ENCODE measurements at places on chromosomes 7 and 10.

DNA sequence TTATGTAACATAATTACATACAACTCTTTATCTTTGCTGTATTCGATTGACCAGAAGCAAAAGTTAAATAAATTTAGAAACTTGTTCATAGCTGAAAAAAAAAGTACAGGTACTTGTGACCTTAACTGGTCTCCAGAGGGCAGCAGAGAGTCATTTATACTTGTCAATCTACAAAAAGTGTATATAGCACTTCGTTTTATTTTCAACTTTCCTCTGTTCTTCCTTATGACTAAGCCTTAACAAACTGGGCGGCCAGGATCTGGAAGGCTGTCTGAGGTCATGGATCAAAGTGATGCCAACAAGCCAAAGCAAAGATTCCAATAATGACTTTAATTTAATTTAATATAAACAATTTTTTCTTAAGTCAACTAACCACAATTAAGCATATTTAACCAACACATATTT lies 29.8 kb downstream of the C10orf67 start:
- peak; percentile 62 for DNase-seq

DNA sequence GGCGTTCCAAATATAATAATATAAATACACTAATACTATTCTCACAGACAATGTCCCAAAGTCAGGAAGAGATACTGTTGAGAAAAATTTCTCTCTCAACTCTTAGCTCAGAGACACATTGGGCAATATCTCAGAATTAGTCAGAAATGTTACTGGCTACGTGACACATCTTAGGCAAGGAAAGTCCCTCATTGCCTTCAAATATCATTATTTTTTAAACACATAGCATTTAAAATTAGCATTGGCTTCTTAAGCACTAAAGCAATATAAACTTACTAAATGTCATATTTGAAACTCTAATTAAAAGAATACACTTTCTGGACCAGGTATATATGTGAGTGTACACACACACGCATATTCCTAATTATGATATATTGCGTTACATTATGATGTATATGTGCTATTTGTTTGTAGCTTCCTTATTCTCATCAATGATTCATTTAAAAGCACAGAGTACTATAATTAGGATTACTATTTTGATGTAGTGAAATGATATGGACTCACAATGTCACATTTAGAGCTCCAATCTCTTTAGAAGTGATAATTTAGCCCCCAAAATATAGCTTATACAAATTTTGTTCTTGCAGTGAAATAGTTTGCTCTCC lies 255.8 kb downstream of the TWIST1 start:
- DNase-seq, result no peak

GRCh38 chr7:27316311-27316710 lies 73.7 kb downstream of the EVX1 start:
- no peak for DNase-seq

GRCh38 chr10:6178581-6178980 lies 24.2 kb upstream of the PFKFB3 start:
- DNase-seq, result no peak

GRCh38 chr10:79941146-79941545 lies 7.8 kb downstream of the SFTPD start:
- no peak for DNase-seq

DNA sequence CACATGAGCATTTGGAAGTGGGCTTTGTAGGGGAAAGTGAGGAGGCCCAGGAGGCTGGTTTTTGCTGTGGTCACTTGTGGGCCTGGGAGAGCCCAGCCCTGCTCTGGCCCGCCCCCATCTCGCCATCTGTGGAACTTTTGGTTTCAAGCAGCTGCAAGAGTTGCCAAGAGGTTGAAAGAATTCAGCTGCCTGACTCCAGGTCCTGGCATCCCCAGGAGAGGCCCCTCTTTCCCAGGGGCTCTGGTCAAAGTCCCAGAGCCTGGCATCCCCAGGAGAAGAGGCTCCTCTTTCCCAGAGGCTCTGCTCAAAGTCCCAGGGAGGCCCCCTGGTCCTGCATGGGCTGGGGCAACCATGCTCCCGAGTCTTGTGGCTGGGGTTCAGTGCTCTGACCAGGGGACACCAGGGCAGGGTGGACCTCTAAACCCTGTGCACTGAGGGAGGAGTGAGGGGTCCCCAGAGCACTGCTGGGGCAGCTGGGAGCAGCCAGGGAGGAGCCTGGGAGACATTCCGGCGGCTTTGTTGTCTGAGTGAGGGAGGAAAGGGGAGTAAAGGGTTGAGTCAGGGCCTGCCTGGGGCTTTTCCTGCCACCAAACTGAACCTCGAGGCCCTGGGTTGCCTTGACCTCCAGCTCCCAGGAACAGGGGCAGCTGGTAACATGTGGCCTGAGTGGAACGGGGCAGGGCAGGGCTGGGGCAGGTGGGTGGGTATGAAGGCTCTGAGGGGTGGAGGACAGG lies 27.7 kb upstream of the CSGALNACT2 start:
- peak; percentile 45 for DNase-seq

GRCh38 chr7:18212758-18213157 lies 185.1 kb upstream of the PRPS1L1 start:
- no peak for DNase-seq

- DNase-seq, result no peak
These were observed 13.8 kb downstream of the DAGLB start for GRCh38 chr7:6433784-6434615.

- DNase-seq, result peak; percentile 87
These were observed 37.4 kb upstream of the KDM7A start for GRCh38 chr7:140214075-140214684.

DNA sequence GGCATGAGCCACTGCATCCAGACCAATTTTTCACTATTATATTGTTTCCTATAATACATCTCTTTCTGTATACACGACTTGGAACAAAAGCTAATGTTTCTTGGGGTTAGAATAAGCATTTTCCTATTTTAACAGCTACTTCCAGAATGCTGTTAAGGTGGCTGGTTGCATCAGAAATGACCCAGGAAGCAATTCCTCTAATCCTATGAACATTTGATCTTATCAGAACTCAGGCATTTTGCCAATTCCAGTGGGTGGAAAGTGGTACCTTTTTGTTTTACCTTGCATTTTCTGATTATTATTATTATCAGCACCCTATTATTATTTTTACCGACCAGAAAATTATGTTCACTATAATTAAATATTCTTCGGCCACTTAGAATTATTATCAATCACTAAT lies 73.3 kb downstream of the NDUFB2 start:
- DNase-seq, result no peak

- DNase-seq, result no peak
These were observed 10.5 kb downstream of the DDC start for GRCh38 chr7:50554431-50555322.

- DNase-seq, result no peak
These were observed 74.8 kb downstream of the ZRANB1 start for GRCh38 chr10:125016611-125017202.

GRCh38 chr10:70954381-70955176 lies 66.2 kb upstream of the PCBD1 start:
- DNase-seq, result no peak

- DNase-seq, result no peak
These were observed 207.2 kb downstream of the PARD3 start for GRCh38 chr10:34607894-34608293.

- DNase-seq, result no peak
These were observed 22.0 kb upstream of the HGF start for GRCh38 chr7:81791568-81792518.

GRCh38 chr7:8455426-8455825 lies 22.0 kb downstream of the NXPH1 start:
- DNase-seq, result no peak

DNA sequence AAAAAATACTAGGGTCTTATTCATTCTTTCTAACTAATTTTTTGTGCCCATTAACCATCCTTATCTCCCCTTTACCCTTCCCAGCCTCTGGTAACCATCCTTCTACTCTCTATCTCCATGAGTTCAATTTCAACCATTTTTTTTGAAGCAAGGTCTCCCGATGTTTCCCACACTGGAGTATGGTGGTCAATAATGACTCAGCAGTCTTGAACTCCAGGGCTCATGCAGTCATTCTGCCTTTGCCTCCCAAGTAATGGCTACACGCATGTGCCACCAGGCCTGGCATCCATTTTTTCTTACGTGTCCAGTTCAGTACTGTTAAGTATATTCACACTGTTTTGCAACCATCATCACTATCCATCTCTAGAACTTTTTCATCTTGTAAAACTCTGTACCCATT lies 60.4 kb downstream of the CYTH3 start:
- DNase-seq, result no peak

- no peak for DNase-seq
These were observed 302.2 kb upstream of the ZMIZ1 start for GRCh38 chr10:78766603-78767002.

DNA sequence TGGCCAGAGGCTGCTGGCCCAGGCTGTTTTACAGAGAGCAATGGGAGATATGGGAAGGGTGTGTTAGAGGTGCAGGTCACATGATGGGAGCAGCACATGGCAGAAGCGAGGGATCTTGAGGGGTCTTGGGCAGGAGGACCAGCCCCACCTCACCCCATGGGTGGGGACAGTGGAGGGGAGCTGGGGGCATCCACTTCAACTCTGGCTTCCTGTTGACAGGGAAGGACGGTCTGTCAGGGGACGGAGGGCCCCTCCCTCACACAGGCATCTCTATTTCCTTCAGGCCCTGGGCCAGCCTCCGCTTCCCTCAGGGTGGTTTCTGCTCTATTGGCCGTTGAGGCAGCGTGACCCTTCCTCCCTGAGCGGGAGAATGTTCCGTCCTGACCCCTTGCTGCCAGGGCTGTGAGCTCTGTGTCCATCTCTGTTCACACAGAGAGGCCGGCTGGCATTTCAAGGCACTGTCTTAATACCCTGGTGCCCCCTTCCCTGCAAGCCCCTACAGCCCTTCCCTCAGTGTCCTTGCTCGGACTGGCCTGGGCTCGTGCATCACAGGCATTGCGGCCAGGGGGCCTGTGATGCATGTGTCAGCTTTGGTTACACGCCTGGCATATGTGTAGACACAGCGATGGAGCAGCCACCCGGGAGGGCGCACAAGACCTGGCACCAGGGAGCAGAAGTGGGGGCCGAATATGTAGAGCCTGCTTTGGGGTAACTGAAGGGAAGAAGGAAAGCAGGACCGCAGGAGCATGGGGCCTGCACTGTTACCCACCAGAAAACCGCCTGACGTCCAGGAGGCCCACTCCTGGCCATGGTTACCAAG lies 31.8 kb downstream of the RAMP3 start:
- no peak for DNase-seq

- DNase-seq, result no peak
These were observed 55.3 kb upstream of the BMPER start for GRCh38 chr7:33849971-33850559.

DNA sequence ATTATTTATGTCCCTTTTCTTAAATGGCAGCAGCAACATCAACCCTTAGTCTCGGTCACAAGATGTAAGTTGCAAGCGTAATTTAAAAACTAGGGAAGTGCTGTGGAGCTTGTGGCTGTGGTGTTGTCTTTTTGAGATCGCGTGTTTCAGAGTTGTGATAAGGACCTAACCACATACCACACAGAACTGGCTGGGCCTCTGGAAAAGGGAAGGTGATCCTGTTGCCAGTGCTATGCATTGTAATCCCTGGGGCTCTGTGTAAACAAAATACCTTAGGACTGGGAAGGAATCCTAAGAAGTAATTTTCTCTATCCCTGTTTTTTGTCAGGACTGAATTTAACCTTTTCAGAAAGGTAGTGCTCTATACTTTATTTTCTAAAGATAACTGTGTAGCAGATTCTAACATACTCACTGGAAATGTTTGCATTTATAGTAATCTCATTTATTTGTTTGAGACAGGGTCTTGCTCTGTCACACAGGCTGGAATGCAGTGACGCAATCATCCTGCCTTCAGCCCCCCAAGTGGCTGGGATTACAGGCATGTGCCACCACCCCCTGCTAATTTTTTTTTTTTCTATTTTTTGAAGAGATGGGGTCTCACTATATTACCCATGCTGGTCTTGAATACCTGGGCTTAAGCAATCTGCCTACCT lies 60.4 kb downstream of the INPP5F start:
- no peak for DNase-seq

DNA sequence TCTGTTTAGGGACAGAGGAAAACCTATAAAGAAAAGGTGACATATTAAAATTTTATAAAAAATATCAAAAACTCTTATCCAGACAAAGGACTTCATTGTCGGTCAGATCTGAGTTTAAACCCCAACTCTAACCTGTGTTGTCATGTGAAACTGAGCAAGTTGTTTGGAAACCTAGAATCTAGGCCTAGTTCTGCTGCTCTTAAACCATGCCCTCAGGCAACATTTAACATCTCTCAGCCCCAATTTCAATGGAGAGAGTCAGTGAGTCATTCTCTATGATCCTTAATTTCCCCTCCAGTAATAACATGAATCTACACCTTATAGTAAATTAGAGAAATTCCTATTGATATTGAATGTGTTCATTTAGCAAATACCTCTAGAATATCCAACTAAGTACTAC lies 192.3 kb downstream of the IMMP2L start:
- DNase-seq, result no peak

DNA sequence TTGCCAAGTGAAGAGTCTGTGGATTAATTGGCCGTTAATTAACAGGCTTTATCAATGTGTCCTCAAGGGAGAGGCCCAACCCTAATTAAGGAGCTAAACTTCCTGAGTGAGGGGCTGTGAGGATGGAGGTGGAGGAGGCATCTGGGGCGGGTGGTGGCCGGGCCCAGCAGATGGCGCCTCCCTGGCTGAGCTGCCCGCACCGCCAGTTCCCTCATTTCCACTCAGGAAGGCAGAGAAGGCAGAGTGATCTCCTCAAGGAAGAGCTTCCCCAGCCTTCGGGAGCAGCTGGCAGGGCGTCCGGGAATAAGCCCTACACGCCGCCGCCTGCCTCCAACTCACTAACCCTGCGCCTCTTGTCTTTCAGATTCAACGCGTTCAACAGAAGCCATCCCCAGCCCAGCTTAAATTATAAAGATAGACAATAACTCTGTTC lies 112.2 kb downstream of the CYTH3 start:
- peak; percentile 43 for DNase-seq

GRCh38 chr10:125868372-125868975 lies 12.6 kb downstream of the DHX32 start:
- DNase-seq, result no peak

- DNase-seq, result peak; percentile 68
These were observed 77.2 kb upstream of the TMEM106B start for GRCh38 chr7:12133865-12134264.

DNA sequence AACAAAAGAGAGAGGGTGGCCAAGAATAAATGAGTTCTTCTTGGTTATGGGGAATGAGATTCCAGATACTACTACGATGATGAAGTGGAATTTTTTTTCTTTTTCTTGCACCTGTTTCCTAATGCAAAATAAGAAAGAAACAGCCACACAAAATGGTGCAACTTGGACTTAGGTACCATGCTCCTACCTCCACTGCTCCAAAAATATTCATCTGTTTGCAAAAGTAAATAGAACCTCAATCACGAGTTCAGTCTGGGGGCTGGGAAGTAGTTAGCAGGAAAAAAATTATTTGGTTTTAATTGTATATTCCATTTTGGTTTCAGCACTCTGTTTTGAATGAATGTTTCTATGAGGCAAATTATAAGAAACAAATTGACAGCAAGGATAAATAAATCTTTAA lies 73.5 kb downstream of the SLC25A13 start:
- no peak for DNase-seq

GRCh38 chr7:130290745-130291144 lies 2.2 kb upstream of the CPA4 start:
- no peak for DNase-seq
